Umbilical cord (tissue), 2 donors: ENCODE measurements at places on chromosomes 1 and 21.

GRCh38 chr21:39934895-39935294 lies 67.7 kb downstream of the PCP4 start:
- DNase-seq = no peak

DNA sequence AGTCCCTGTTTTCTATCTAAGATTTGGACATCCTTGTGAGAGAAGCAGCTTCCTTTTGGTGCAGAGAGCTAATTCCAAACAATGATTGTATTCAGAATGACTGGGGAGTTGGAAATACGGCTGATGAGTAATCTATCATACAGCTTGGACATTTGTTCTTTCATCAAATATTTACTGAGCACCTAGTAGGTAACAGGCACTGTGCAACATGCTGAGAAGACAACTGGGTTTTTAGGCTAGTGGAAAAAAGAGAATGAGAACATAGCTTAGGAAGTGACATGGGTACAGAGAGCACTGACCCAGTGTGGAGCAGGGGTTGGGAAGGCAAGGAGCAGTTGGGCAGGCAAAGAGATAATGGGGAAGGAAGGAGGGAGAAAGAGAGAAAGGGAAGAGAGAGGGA lies 87.5 kb downstream of the TBX19 start:
- DNase-seq = no peak

DNA sequence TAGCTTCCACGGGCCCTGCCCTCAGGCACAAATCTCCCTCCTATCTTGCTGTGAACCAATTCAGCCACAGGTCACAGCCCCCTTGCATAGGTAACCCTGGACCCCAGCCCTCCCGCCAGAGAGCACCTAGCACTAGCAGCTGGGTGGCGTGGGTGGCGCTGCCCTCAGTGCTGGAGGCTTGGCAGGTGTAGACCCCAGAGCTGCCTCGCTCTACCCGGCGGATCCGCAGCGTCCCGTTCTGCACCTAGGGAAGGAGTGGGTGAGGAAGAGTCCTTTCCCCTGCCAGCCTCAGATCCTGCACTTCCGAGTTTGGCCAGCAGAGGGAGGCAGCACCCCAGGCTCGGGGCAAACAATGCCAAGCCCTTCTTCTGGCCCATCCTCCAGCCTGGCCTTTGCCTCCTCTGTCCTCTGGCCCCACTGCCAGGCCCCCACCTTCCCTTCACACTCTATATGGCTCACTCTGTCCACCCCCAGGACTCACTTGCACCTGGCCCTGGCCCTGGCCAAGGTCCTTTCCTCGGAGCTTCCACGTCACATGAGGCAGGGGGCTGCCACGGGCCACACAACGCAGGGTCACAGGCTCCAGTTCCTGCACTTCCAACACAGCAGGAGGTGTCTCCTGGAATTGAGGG lies 9.0 kb downstream of the IGSF9 start:
- peak; percentile 61 for DNase-seq

DNA sequence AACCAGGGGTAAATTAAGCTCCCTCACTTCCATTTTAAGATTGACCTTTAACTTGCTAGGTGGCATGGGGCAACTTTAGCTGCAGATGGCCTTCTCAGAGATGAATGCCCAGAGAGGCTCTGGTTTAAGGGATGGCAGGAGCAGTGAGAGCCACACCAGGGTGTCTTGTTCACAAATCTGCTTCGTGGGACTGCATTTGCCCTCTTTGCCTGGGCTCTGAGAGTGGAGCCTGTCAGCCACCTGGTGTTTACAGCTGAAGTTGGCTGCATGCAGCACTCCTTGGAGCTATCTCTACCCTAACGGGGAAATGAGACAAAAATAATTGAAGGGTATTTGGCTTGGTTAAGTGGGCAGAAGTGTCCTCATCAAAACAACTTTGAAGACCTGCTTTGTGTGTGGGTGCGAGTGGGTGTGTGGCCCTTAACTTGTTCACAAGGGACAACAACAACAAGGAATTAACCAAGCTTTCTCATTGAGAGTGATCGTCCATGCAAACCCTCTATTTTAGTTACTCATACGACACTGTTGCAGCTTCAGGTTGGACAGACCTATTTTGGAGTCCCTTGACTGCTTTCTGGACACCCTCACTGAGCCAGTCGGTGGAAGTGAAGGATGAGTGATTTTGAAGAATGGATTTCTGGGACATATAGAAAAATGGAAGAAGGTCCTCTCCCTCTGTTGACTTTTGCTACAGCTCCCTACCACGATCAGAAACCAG lies 29.8 kb downstream of the PGM1 start:
- no peak for DNase-seq

DNA sequence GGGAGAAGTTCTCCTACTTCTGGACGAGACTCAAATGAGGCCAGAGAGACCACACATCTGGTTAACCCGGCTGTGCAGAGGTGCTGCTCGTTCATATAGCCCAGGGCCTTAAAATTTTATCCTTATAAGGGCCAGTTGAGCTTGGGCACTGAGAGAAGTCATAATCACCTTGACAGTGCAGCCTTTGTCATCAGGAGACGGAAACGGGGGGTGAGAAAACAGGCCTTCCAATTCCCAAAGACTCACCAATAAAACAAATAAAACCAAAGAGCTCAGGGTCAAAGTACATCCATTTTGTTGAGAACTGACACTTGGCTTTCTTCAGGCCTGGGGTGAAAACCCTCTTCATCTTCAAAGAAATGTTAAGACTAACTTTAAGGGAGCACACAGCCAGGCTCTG lies 167.1 kb downstream of the TGFBR3 start:
- no peak for DNase-seq

GRCh38 chr1:223312705-223313414 lies 51.1 kb downstream of the SUSD4 start:
- DNase-seq = no peak

DNA sequence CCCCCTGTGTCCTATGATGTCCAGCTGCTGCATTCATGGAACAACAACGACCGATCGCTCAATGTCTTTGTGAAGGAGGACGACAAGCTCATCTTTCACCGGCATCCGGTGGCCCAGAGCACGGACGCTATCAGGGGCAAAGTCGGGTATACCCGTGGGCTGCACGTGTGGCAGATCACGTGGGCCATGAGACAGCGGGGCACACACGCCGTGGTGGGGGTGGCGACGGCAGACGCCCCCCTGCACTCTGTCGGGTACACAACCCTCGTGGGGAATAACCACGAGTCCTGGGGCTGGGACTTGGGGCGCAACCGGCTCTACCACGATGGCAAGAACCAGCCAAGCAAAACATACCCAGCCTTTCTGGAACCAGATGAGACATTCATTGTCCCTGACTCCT lies 63.3 kb downstream of the SPSB1 start:
- no peak for DNase-seq

DNA sequence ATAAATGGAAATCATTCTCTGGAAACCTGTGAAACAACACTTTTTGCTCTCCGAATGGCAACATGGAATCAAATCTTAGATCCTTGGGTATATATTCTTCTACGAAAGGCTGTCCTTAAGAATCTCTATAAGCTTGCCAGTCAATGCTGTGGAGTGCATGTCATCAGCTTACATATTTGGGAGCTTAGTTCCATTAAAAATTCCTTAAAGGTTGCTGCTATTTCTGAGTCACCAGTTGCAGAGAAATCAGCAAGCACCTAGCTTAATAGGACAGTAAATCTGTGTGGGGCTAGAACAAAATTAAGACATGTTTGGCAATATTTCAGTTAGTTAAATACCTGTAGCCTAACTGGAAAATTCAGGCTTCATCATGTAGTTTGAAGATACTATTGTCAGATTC lies 45.7 kb downstream of the PTGFR start:
- DNase-seq = no peak

- no peak for DNase-seq
Observed at GRCh38 chr1:218249338-218250140, 35.6 kb upstream of the RRP15 start.

- DNase-seq = peak; percentile 100
Observed at GRCh38 chr1:54052934-54053744, at the start of the genes TCEANC2 and TMEM59. TCEANC2 (plus strand) TSS chr1:54053608; CDS start chr1:54054423, 815 bp downstream. TMEM59 (minus strand) TSS chr1:54053204; CDS start chr1:54053188, 16 bp downstream.

DNA sequence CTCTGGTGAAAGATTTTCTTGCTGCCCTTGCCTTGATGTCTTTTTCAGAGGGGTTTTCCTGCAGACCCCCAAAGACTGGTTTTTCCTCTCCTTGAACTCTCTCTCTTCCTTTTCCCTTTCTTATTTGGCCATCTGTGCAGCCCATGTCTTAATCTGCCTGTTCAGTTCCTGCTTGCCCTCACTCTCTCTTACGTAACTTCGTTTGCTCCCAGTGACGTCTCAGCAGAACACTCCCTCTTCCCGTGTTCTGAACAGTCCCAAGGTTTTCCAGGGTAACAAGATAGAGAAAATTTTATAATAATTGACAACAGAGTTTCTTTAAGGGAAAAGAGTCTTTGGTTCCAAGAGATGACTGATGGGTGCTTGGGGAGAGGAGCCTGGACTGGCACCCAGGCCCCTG lies 109.1 kb upstream of the LMO4 start:
- no peak for DNase-seq

DNA sequence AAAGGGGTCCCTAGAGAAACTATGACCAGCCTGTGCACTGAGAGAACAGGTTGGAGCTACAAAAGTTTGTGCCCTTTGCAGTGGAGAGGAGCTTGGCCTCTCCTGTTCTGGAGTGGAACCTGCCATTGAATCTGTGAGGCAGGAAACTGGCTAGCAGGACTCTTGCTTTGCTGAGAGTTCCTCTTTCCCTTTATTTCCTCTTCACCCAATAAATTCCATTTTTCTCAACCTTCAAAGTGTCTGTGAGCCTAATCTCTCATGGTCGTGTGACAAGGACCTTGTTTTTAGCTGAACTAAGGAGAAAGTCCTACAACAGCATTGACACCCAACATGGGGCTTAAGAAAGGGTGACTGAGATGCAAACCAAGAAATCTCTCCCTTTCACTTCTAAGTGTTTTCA lies 42.7 kb upstream of the FASLG start:
- DNase-seq = no peak

DNA sequence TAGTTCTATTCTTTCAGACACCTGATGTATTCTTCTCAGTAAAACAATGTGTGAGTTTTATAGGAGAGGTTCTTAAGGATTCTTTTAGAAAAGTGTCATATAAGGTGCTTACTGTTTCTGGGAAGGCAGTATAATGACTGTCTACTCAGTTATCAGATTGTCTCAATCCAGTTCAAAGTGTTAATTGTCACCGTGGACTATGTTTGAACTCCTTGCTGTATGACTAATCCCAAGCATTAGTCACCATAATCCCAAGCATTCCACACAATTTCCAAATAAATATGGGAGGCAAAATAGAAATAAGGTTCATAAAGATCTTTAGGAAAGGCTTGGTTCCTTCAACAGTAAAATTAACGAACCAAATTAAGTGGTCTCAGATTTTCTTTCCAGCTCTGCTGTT lies 342.1 kb upstream of the NR5A2 start:
- no peak for DNase-seq

- peak; percentile 61 for DNase-seq
Observed at GRCh38 chr1:91511386-91511785, 10.7 kb downstream of the CDC7 start.

- peak; percentile 54 for DNase-seq
Observed at GRCh38 chr1:156663178-156663577, 14.0 kb downstream of the NES start.

DNA sequence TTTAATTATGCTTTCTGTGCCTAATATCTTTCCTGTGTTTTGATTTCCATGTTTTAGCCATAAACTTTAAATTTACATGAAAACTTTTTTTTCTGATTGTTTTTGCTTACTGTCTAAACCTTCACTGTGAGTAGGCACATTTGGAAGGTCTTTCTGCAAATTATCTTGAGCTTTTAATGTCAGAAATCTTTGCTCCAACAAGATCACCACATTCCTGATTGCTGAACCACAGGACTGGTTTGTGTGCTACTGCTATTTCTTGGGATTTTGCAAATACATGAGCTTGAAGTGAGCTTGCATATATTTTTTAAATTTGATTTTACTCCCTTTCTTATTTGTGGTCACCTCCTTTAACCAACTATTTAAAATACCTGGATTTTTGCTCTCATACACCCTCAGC lies 61.3 kb downstream of the PTBP2 start:
- DNase-seq = peak; percentile 59

- DNase-seq = peak; percentile 40
Observed at GRCh38 chr1:196464480-196464941, 143.7 kb downstream of the KCNT2 start.

GRCh38 chr1:233603478-233603877 lies 10.4 kb upstream of the KCNK1 start:
- no peak for DNase-seq

DNA sequence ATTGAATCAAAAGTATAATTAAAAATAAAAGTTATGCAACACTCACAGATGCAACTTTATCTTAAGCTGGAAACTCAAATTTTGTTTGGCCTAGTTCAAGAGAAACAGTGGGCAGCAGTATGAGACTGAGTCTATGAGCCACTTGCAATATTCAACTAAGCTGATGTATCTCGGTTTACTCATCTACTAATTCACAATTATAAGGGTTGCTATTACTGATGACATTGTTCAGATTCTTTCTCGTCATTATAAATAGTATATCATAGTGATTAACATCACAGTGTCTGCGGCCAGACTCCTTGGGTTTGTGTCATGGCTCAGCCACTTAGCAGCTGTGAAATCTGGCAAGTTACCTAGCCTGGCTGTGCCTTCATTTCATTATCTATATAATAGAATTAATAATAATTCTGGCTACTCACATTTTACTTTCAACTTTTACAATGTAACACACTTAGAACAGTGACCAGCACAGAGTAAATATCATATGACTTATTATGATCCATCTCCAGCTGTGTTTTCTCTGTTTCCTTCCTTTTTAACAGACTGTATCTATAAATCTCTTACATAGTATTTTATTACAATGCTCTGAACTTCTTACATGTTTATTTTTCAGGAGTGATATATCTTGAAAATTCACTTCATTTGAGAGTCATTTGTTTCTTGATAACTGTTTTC lies 194.3 kb upstream of the RGS18 start:
- DNase-seq = no peak

DNA sequence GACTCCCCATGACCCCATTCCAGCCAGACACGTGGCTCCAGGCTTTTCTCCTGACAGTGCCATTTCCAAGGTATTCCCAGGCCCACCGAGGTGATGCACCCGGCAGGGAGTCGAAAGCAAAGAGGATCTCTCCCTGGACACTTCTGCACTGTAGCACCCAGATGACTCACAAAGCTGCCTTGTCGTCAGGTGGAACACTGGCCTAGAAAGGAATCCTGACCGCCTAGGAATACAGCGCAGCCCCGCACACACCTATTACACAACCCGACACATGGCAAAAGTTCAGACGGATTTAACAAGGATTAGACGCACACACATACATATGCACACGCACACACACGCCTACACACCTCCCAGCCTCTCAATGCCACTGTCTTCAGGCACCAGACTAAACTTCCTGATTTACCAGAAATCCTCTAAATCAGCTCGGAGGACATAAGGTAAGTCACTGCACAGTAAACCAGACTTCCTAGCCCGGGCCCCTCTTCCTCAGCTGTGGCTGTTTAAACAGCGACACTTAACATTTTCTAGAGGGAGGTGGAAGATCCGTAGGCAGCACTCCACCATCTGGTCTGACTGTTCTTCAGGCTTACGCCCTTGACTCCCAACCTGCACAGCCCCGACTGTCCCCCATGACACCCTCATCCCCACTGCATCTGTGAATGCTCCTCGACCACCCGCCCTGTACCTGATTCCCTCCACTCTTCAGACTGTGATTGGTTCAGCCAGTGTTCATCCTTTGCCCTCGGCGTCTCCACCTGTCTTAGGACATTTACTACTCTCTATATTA lies 12.7 kb downstream of the FAM89A start:
- DNase-seq = no peak

GRCh38 chr1:200888349-200888838 lies 6.3 kb upstream of the INAVA start:
- DNase-seq = no peak

- DNase-seq = no peak
Observed at GRCh38 chr1:55490547-55490946, 275.4 kb upstream of the USP24 start.
